Activated CD8-positive, alpha-beta T cell treated with anti-CD3 and anti-CD28 coated beads, Interleukin-2, amount 10 ng/mL, durations not matched to agents 7 days and 5 days (primary cell): ENCODE measurements at places on chromosomes 3 and 15. TPM values are rescaled to one million over a fixed set of nuclear protein-coding genes. Genes with fewer than 3 reads are reported as not detected.

- DNase-seq: no peak
These were observed 30.6 kb upstream of the TMEM108 start for GRCh38 chr3:133007601-133008000.

DNA sequence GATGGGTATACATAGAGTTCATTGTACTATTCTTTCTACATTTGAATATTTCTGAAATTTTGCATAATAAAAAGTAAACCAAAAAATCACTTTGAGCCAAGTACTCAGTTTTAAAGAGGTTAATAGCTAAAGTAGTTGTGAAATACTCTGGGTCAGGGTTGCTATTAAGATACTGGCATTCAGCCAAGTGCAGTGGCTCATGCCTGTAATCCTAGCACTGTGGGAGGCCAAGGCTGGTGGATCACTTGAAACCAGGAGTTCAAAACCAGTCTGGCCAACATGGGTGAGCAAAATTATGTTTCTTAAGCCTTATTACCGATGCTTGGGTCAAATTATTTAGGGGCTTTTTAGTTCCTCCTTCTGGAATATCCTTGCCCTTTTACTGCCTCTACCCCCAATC is 122.0 kb upstream of the MELTF start:
- no peak for DNase-seq

- no peak for DNase-seq
These were observed 114.5 kb downstream of the ROBO1 start for GRCh38 chr3:79653266-79653830.

- no peak for DNase-seq
These were observed 606.9 kb upstream of the KCNMB2 start for GRCh38 chr3:177929310-177929709.

DNA sequence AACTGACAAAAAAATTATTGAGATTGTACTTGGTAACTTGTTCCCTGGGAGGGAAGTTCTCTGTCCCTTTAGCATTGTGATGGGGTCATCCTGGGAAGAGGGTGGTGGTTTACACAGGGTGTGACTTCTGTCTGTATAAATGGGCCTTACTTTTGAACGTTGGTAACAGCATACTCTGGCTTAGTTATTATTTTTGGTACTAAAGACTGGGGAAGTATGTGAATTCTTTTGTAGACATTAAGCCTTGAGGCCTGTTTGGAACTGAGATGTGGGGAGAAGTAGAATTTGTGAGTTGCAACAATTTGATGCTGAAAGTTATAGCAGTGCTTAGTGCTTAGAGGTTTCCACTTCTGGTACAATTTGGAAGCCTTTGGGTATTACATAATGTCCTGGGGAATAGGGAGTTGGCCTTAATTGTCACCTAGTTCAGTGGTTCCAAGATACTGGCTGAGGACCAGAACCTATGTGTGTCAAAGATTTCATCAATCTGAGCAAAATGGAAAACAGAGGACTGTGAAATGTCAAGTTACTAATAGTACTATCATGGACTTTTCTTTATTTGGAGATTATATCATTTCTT is 15.9 kb downstream of the TLNRD1 start:
- no peak for DNase-seq

GRCh38 chr15:82106679-82107078 is 60.9 kb upstream of the MEX3B start:
- no peak for DNase-seq

DNA sequence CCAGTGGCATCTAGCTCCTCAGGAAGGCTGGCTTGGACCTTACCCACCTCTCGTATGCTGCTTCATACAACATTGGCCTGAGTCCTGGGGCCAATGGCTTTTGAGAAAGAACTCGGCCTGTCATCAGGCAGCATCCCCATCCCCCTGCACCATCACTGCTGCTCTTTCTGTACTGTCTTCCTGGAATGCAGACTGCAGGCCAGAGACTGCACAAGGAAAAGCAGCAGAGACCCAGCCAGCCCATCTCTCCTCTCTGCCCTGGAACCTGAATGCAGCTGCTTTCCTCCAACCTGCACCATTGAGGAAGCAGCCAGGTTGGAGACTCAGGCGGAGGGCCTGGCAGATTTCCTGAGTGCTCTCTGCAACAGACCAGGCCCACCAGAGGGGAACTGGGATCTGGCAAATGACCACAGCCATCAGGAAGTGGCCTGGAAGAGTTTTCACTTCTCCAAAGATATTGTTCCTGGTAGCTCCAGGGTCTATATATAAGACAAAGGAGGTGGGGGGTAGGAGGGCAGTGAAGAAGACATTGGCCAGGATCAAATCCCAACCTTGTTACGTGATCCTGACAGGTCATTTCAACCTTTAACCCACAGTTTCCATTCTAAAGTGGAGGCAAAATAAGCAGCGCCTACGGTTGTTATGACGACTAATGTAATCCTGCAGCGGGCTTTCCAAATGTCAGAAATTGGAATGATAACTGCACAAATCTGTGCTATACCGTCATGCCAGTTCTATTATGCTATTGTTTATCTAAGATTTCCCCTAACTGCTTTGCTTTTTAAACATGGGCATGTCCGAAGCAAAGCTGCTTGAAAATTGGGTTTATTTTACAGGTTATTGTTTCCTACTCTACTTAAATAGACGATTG is 24.4 kb upstream of the RAB7A start:
- DNase-seq: no peak

DNA sequence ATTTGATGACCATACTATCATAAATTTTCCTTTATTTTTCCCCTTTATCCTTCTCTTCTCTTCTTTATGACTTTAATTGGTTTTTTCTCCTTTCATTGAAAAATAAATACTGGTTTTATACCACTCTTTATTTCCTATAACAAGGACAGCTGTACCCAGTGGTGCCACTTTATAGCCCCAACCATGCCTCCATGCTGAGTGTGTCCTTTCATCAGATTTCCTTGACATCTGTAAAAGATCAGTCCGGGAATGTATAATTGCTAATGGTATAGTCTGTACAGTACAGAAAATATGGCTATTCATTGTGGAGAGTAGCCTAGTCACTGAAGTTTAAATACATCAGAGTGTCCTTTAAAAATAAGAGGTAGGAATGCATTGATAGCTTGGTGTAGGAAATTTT is 74.6 kb downstream of the EPHA3 start:
- no peak for DNase-seq

- DNase-seq: no peak
These were observed 12.6 kb upstream of the APH1B start for GRCh38 chr15:63264688-63265293.

DNA sequence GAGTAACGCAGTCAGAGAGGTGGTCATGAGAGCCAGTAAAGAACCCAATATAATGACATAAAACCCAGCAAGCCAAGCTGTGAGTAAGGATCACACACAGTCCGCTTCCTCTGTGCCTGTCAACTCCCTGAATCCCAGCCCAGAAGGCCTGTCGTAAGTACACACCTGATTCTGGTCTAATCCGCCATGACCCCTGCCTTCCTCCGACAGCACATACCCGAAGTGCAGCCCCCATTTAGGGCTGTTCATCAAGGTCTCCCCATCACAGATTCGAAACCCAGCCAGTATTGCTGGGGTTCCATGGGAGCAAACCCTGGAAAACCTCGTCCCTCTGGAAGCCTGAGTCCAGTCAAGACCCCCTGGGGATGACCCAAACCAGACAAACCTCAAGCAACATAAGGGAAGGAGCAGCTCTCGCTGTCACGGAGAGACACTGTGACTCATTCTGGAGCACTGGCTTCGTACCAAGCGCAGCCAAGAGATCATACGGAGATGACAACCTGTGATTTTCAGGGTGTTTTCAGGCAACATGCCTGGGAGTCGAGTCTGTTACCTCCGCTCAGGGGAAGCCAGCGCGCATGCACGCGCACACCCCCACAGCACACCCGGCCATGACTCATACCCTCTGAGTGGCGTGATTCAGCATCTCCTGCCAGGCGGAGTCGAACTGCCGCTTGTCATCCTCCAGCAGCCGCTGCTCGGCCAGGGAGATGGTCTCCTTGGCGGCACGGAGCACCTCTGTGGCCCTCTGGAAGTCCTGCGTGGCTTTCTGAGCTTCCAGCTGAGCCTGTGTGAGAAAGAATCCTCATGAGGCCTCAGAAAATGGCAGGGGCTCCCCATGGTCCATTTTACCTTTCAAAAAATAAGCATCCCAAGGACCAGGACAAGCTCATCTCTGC is 63.0 kb downstream of the SH3BP5 start:
- peak; percentile 84 for DNase-seq

GRCh38 chr15:67025719-67026609 is 39.4 kb upstream of the SMAD3 start:
- no peak for DNase-seq

DNA sequence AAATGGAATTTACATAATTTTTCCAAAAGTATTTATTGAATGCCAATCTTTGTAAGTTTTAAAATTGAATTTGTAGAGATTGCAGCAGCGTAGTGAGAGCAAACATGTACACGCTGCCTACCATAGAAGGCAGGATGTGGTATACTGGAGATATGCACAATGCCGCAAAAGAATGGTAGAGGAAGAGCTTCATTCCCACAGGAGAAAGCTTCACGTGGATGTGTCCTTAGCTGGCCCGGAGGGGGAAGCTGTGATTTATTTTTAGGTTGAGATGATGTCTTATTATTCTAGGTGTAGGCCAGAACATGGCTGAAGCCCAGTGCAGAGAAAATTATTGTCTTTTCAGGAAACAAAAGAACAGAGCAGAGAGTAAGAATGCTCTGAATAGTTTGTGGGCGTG is 743.3 kb upstream of the BCHE start:
- no peak for DNase-seq

The ISLR gene
- not detected for total RNA-seq

The LRRN1 gene
- 1.4 TPM for total RNA-seq

The ROPN1B gene
- total RNA-seq: not detected

The FOXB1 gene
- 0.52 TPM for total RNA-seq
